ENCODE measurements at places on chromosomes 7 and 10.
A peak's percentile ranks its signal among the peaks of the same experiment; 100 is the strongest.

DNA sequence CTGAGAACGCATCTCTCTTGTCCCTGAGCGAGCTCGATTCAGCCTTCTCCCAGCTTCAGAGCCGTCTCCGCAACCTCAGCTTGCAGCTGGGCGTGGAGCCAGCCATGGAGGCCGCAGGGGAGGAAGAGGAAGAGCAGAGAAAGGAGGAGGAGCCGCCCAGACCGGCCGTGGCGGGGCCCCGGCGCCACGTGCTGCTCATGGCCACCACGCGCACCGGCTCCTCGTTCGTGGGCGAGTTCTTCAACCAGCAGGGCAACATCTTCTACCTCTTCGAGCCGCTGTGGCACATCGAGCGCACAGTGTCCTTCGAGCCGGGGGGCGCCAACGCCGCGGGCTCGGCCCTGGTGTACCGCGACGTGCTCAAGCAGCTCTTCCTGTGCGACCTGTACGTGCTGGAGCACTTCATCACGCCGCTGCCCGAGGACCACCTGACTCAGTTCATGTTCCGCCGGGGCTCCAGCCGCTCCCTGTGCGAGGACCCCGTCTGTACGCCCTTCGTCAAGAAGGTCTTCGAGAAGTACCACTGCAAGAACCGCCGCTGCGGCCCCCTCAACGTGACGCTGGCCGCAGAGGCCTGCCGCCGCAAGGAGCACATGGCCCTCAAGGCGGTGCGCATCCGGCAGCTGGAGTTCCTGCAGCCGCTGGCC, 43.2 kb downstream of the CHST3 start:
- no peak for DNase-seq

DNA sequence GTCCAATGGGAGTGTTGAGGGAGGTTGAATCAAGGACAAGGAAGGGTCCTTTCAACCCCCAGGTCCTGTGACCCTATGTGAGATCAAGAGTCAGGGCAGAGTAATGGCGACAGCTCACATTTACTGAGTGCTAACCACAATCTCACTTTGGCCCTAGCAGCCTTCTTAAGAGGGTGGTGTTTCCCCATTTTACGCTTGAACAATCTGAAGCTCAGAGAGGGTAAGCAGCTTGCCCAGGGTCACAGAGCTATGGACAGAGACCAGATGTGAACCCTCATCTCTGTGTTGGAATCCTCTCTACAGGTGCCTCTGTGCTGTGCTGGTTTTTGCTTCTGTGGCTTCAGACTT, 102.0 kb downstream of the GRK5 start:
- no peak for DNase-seq

- peak; percentile 13 for DNase-seq
These were observed 154.5 kb upstream of the MAGI2 start for GRCh38 chr7:79608005-79608404.

- no peak for DNase-seq
These were observed 540.1 kb upstream of the FZD8 start for GRCh38 chr10:36182179-36182566.

- no peak for DNase-seq
These were observed 130.6 kb downstream of the STRA8 start for GRCh38 chr7:135364206-135364605.

DNA sequence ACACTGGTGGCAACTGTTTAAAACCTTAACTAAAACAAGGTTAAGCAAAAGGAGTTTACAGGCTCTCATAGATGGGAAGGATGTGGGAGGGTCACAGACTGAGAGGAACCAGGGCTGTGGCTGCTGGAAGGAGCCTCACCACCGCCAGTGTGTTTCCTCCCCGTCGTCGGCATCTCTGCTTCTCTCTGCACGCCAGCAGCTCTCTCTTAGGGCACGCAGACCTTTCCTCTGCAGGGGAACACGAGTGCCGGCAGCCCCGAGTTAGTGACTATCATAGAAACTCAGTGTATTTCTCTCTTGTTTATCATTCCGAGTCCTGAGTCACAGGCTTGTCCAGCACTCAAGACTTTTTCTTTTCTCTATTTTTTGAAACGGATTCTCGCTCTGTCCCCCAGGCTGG, 8.1 kb upstream of the SH2D4B start:
- DNase-seq = no peak

GRCh38 chr10:12768156-12769100, 233.1 kb downstream of the CCDC3 start:
- DNase-seq = no peak

- DNase-seq = no peak
These were observed 438.9 kb downstream of the RPS24 start for GRCh38 chr10:78472551-78472890.

- DNase-seq = no peak
These were observed 4.4 kb upstream of the SNX13 start for GRCh38 chr7:17944720-17945119.

- DNase-seq = no peak
These were observed 74.9 kb downstream of the BEND7 start for GRCh38 chr10:13453896-13454295.

GRCh38 chr10:101779544-101780186, 3.6 kb downstream of the NPM3 start:
- DNase-seq = peak; percentile 87

DNA sequence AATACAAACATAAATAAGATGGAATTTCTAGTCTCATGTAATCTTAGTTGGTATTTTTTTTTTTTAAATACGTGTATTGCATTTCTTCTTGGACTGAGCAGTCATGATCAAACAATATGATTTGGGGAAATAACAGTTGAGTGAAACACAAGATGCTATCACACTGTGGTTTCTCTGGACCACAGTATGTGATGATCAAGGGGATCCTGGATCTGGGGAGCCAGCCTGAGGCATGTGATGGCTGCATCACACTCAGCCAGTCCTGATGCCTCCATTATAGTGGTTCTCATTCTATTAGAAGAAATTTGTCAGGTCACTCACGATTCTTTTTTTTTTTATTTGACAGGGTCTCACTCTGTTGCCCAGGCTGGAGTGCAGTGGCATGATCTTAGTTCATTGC, 495.9 kb upstream of the POT1 start:
- DNase-seq = no peak

GRCh38 chr10:50421026-50421719, 169.9 kb upstream of the ASAH2 start:
- DNase-seq = no peak

DNA sequence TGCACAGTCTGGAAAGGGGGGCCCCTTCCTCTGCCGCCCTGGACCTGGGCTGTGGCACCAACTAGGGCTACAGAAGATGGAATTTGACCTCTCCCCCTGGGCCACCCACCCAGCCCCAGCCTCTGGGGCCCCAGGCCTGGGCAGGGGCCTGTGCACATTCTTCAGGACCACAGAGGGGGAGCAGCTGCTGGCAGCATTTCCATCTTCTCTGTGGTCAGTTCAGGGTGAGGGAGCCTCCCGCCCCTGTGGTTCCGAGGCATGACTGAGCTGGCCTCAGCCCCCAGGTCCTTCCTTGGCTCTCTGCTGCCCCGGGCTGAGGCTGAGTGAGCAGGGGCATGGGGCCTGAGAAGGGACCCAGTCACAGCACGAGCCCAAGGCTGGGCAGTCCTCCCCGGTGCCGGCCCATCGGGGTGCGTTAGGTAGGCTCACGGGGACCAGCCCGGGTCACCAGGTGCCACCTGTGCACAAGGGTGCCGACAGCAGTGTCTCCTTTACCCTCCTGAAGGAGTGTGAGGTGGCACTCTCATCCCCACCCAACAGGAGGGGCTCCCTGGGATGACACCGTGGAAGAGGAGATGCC, 63.2 kb downstream of the UNCX start:
- no peak for DNase-seq

DNA sequence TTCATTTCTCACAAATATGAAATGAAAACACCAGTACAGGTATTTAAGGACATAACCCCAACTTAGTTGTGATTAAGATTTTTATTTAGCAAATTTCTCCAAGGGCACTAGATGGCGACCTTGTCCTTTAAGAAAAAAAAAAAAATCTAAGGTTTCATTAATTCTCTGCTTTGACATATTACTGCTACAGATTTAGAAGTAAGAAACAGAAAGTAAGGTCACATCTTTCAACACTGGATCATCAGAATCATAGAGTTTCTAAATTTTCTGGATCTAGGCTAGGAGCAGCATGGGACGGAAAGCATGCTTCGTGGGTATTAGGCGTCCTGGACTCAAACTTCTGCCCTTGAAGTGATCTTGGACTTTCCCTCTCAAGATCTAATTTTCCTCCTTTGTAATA, 85.5 kb upstream of the PRKG1 start:
- DNase-seq = no peak

- DNase-seq = no peak
These were observed 1.5 kb downstream of the ACTR3B start for GRCh38 chr7:152760854-152761748.

GRCh38 chr7:98329791-98330373, 48.4 kb downstream of the BRI3 start:
- DNase-seq = no peak

GRCh38 chr10:132211246-132211645, 24.5 kb downstream of the DPYSL4 start:
- no peak for DNase-seq

- no peak for DNase-seq
These were observed 35.4 kb upstream of the TM9SF3 start for GRCh38 chr10:96622013-96622787.

DNA sequence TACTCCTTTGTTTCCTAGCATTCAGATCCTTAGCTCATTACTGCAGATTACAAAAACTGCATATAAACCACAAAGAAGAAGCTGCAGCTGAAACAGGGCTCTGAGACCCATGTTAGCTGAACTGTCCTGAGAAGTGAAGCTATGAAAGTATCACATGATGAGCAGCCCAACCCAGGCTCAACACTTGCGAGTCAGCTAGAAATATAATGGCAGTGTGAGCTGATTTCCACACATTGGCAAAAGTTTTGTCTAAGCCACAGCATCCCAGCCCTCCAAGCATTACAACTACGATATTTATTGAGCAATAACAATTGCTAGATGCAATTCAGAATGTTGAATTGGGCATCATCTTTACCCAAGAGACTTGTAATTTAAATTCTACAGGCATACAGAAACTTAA, 34.5 kb upstream of the SKAP2 start:
- no peak for DNase-seq

- DNase-seq = no peak
These were observed 115.9 kb upstream of the ARID5B start for GRCh38 chr10:61785473-61786105.

- peak; percentile 31 for DNase-seq
These were observed 140.6 kb downstream of the NRP1 start for GRCh38 chr10:33193701-33194521.

DNA sequence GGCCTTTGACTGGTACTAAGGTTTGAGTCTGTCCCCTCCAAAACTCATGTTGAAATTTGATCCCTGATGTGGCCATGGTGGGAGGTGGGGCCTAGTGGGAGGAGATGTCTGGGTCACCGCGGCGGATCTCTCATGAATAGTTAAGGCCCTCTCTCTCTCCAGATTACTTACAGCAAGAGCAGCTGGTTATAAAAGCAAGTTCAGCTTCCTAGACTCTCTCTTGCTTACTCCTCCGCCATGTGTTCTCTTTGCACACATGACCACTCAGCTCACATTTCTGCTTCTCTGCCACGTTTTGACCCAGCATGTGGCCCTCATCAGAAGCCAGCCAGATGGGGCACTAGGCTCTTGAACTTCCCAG, 29.9 kb upstream of the ZMIZ1 start:
- no peak for DNase-seq

DNA sequence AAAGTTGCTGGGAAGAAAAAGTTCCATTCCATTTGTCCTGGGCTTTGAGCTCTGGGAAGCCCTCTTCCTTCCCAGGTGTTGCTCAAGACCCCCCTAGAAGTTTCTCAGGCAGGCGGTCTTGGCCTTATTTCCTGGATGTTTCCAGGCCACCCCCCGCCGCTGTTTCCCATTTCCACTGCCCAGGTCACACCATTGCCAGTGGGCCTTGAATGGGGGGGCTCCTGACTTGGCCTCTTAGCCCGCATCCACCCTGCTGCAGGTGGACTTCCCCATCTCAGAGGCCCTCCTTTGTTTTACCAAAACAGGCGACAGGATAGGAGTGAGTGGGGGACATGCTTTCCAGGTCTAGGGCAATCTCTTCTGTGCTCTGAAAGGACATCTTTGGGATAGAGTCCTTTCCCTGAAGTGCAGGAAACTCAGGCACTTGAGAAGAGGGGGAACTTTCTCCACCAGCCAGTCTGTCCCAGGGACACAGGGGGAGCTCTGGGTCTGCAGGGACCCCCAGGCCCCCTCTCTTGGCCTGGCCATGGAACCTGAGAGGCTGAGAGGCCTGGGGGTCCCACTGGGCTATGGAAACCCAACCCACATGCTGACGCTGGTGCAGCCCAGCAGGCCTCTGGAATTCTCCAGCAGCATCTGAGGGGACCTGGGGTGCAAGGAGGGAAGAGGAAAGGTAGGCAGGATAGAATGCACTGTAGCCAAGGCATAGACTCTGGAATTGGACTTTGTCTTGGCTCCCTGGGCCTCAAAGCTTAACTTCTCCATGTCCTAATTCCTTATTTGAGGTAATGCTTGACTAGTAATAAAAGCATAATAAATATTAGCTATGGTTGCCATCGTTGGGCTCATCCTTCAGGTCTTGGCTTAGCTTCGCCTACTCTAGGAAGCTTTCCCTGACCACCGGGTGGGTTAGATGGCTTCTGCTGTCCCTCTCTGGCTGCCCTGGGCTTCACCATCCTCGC, 17.6 kb downstream of the NEURL1 start:
- no peak for DNase-seq

GRCh38 chr7:70654979-70655378, 477.0 kb upstream of the GALNT17 start:
- DNase-seq = no peak

- no peak for DNase-seq
These were observed 26.5 kb upstream of the PDCD4 start for GRCh38 chr10:110845192-110845755.

- no peak for DNase-seq
These were observed 31.8 kb downstream of the GLCCI1 start for GRCh38 chr7:8000315-8000941.

GRCh38 chr7:36190447-36191291, 37.6 kb downstream of the EEPD1 start:
- no peak for DNase-seq

GRCh38 chr10:44056967-44057805, 327.7 kb downstream of the CXCL12 start:
- no peak for DNase-seq

- DNase-seq = no peak
These were observed 99.5 kb downstream of the SPDYE5 start for GRCh38 chr7:75591467-75592255.

DNA sequence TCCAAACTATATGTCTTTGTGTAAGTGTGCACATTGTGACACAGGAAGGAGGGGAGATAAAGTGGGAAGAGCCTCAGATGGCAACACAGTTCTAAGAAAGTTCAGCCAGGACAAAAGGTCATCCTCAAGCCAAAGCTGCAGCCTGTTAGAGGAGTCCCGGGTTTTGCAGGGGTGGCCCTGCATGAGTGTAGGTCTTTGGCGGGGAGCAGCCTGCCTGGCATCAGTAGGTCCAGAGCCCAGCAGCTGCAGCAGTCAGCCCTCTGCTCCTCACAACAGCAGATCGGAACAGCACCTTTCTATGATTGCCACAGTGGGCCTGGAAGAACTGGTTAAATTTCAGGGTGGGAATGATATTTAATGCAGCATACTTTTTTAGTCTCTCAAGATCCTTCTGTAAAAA, 13.5 kb upstream of the VDAC2 start:
- no peak for DNase-seq
